ENCODE measurements at places on chromosomes 16 and 17.

- DNase-seq = no peak
Measured at GRCh38 chr17:29847527-29848400, 82.3 kb downstream of the SSH2 start.

DNA sequence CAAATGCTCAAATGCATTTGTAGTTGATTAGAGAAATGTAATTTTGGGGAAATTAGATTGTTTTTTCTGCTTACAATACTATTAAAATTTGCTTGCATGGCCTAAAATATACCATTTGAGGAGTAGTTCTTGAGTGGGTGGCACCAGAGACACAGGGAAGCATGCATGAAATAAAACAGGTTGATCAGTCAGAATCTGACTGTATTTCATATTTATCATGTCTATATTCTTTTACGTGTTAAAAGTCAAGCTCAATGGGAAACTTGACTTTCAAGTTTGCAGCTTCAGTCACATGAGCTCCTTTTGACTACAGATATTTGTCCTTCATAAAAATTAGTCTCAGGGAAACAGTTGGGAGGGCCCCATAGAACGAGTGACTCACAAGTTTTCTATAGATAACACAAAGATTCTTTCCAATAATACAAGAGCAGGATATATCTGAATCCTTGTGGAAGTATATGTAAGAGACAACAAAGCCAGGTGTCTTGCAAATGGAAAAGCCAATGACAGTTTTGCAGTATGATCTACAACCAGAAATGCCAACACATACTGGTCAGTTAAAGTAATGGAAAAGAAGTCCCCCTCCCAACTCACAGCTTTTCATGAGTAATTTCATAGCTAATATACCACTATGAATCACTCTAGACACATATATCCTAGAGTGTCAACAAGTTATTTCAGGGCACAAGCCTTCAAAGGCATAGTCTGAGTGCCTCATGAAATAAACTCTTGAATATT is 42.2 kb upstream of the CORO6 start:
- peak; percentile 57 for DNase-seq

DNA sequence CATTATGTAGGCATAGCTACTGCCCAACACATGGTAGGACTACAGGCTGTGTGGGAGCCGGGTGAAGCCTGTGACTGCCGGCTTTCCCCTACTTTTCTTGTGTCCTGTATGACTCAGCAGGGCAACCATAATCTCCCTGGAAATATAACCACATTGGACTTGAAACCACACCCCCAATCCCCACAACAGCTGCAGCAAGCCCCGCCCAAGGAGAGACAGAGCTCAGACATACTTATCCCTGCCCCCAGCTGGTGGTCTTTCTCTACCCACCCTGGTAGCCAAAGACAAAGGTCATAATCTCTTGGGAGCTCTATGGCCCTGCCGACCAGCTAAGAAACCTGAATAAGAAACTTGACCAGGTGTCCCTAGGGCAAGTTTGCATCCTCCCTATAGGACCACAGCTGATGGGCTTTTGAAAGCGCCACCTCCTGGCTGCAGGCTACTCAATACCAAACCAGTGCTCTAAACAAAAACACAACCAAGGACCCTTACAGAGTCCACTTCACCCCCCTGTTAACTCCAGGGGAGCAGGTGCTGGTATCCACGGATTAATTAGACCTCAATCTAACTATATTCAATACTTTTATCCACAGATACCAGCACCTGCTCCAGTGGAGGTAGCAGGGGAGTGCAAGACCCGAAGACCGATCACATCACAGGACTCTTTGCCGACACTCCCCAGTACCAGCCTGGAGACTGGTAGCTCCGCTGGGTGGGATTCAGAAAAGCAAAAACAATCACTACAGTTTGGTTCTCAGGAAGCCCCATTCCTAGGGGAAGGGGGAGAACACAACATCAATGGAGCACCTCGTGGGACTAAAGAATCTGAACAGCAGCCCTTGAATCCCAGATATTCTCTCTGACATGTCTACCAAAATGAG is 91.2 kb downstream of the IRX5 start:
- DNase-seq = peak; percentile 66

- no peak for DNase-seq
Measured at GRCh38 chr17:73847952-73848351, 203.7 kb upstream of the SDK2 start.

- no peak for DNase-seq
Measured at GRCh38 chr17:12917399-12917798, 100.4 kb downstream of the ELAC2 start.

DNA sequence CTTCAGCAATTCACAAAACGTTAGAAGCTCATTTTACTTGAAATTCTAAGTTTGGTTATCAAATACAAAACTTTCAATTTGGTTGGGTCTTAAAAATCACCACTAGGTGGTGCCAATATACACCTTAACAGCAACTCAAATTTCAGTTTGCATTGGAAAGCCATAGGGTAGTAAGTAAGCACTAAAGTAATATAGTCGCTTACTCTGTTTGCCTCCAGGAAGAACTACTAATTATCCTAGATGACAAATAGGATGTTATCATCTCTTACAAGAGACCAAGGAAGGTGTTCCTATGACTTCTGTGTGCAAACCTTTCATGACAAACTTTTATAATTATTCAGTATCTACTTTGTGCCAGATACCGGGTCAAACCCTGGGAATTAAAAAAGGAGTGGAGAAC is 93.3 kb downstream of the MYO1D start:
- peak; percentile 38 for DNase-seq

- no peak for DNase-seq
Measured at GRCh38 chr17:39605492-39606433, 2.0 kb downstream of the NEUROD2 start.

GRCh38 chr17:5467416-5467815 is 1.4 kb downstream of the DHX33 start:
- DNase-seq = no peak

GRCh38 chr17:49528966-49529365 is 33.9 kb downstream of the NGFR start:
- no peak for DNase-seq

DNA sequence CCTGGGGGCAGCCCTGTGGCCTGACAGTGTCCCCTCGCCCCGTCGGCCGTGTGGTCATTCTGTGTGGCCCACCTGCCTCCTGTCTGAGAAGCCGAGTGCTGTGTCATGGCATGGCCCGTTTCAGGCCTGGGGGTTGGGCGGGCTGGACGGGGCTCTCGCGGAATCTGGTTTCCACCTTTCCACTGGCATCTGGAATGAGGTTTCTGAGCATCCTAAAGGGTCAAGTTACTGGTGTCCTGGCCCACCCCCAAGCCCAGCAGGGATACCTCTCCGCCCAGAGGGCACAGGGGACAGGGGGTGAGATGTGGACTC is 7.8 kb downstream of the DBNDD1 start:
- DNase-seq = no peak

GRCh38 chr16:21084631-21085225 is 65.9 kb downstream of the DNAH3 start:
- DNase-seq = no peak

DNA sequence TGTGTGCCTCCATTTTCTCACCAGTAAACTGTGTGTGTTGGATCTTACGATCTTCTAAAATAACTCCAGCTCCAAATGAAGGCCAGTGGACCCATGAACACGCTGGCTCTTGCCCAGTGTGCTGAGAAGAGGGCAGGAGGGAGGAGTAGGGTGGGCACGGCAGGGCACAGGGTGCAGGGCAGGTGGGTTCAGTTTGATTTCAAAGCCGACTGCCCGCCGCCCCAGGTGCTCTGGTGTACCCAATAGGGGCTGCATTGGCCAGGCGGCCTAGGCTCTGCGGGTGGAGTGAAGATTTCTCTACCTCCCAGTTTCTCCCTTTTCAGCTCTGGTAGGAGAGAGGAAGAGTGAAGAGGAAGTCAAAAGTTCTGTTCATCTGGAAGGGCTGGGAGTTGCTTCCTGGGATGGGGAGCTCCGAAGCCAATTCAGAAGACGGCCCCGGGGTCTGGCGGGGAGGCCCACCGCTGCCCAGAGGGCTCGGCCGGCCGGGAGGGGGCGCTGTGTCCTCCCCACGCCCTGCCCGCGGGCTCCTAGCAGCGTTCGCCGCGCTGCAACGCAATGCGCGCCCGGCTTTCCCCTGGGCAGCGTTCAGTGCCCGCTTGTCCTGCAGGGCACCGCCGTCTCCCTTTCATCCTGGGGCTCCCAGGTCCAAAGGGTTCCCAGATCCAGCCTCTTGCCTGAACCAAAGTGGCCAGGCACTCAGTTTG is 1.1 kb upstream of the CRHR1 start:
- no peak for DNase-seq

DNA sequence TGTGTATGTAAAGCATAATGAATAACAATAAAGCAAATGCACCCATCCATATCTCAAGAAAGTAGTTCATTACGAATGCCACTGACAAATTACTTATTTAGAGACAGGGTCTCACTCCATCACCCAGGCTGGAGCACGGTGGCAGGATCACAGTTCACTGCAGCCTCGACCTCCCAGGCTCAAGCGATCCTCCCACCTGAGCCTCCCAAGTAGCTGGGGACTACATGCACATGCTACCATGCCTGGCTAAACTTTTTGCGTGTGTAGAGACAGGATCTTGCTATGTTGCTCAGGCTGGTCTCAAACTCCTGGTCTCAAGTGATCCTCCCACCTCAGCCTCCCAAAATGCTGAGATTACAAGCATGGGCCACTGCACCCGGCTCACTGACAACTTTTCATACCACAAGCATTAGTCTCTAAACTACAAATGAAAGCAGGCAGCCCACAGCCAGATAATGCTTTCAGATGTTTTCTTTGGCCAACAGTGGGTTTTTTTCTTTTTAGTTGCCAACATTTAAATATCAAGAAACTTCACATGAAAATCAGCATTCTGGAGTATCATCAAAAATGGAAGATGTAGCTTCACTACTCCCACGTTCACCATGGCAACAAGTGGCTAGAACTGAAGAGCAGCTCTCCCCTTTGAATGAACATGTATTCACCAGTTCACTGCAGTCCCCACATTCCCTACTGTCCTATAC is 7.7 kb downstream of the ARHGAP17 start:
- DNase-seq = peak; percentile 83

- peak; percentile 70 for DNase-seq
Measured at GRCh38 chr17:50269477-50270434, 4.5 kb upstream of the TMEM92 start.

DNA sequence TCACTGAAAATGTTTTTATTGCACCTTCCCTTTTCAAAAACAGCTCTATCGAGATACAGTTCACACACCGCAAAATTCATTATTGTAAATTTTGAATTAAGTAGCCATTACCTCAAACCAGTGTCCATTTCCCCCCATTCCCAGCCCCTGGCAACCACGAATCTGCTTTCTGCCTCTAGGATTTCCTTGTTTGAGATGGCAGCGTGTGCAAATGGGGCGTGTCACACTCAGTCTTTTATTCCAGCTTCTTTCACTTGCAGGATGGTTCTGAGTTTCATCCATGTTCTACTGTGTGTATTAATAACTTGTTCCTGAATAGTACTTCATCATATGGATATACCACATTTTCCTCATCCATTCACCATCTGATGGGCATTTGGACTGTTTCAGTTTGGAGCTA is 14.8 kb downstream of the ACSF3 start:
- no peak for DNase-seq

GRCh38 chr17:82170412-82170961 is 42.2 kb downstream of the CCDC57 start:
- DNase-seq = no peak

DNA sequence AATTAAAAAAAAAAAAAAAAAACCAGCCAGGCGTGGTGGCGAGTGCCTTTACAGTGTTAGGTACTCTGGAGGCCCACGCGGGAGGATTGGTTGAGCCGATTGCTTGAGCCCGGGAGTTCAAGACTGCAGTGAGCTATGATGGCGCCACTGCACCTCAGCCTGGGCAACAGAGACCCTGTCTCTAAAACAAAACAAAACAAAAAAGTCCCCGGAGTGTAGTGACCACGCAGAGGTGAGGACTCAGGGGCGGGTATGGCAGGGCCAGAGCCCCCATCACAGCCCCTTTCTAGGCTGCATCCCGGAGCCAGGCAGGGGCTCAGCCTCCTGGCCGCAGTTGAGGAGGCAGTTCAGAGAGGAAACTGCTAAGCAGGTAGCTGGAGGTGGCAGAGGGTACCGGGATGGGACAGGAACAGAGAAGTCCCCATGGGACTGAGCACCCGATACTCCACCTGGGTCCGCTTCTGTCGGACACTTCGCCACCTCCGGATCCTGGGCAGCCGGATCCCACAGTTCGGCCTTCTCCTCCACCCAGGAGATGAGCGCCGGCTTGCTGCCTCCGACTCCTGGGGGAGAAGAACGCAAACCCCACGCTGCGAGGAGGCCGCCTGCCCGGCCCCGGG is 800 bp downstream of the ZNF747 start:
- no peak for DNase-seq

DNA sequence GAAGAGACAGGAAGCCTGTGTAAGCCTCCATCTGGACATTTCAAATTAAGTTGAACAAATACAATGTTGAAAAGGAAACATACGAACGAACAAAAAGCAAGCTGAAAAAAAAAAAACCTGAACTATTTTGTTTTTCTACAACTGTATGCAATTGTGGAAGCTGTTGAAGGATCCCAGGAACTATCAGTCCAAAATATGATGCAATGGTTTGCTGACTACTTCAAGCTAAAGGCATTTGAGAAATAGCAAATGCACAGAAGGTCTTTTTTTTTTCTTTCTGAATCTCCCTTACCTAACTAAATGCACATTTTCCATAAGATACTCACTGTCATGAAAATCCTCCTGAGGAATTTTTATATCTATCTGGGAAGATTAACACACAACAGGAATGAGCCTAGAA is 40.2 kb downstream of the MAF start:
- DNase-seq = no peak

- DNase-seq = peak; percentile 18
Measured at GRCh38 chr16:20415541-20415940, 6.2 kb downstream of the ACSM5 start.

- DNase-seq = no peak
Measured at GRCh38 chr17:57566721-57567120, 178.4 kb downstream of the CCDC182 start.

GRCh38 chr17:44024271-44024663 is 9.5 kb upstream of the TMEM101 start:
- DNase-seq = no peak

DNA sequence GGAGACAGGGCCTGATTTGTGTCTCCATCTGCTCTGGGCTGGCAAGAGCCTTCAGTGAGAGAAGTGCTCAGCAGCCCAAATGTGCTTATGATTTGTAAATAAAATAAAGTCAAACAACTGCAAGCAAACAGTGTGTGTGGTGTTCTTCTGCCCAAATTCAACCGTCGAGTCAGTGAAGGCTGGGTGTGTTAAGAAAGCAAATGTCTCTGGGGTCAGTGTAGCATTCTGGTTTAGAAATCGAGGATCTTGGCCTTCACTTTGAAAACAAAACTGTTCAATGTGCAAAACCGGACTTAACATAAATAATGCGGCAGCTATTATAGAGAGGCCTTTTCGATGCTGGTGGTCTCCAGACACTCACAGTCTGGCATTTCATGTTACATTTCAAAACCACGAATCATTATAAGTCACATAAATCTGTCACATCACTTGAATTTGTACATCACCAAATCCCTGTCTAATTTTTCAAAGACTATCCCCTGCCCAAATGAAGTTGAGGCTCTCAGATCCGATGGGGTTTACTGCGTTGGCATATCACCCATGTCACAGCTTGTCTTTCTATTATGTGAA is 158.6 kb upstream of the MYOCD start:
- no peak for DNase-seq

GRCh38 chr17:29129731-29130130 is 50.5 kb downstream of the MYO18A start:
- DNase-seq = no peak

- DNase-seq = no peak
Measured at GRCh38 chr16:65375651-65376050, 253.8 kb upstream of the CDH11 start.

Data from stromal cell of bone marrow (primary cell).